ENCODE measurements at places on chromosomes 12 and 14. TPM values are rescaled to one million over a fixed set of nuclear protein-coding genes. Genes with fewer than 3 reads are reported as not detected.

CLEC4A gene
- not detected for total RNA-seq

CCDC38 gene
- total RNA-seq = not detected

A2ML1 gene
- not detected for total RNA-seq

PTPRB gene
- total RNA-seq = 0.60 TPM

JPH4 gene
- 0.12 TPM for total RNA-seq

Measured in pericardium fibroblast (primary cell).